ENCODE measurements at places on chromosomes 5 and 9. TPM values are rescaled to one million over a fixed set of nuclear protein-coding genes. Genes with fewer than 3 reads are reported as not detected.

DNA sequence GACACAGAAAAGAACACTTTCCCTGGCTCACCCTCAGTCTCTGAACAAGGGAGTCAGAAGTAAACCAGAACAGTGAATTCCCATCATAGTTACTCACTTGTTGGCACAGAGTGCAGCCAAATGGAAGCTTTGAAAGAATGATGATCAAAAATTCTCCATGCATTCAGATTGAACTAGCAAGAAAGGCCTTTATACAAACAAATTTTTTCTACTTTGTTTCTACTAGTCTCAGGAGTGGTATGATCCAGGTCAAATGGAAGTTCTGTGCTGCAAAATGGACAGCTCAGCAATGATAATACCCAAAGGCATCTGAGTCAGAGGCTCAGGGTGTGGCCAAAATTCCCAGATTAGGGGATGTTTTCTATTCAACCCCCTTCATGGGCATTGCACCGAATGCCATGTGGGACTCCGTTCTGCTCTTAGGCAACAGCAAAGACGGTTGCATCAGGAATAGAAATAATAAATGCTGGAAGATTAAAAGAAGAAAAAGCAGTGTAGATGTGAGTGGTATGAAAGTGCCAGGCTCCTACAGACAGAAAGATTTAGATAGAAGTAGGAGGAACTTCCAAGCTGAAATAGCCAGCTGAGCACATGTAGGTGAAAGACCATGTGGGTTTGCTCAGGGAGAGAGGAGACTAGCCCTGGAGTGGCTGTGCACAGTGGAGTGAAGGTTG is 24.0 kb upstream of the ASPN start:
- H3K27ac ChIP-seq, result peak overlapping the region; percentile 59
- H3K4me1 ChIP-seq, result peaks cover 10% of the 10 kb centered on the region
- H3K27me3 ChIP-seq, result no peaks in the 10 kb centered on the region
- H3K36me3 ChIP-seq, result no peaks in the 10 kb centered on the region

DNA sequence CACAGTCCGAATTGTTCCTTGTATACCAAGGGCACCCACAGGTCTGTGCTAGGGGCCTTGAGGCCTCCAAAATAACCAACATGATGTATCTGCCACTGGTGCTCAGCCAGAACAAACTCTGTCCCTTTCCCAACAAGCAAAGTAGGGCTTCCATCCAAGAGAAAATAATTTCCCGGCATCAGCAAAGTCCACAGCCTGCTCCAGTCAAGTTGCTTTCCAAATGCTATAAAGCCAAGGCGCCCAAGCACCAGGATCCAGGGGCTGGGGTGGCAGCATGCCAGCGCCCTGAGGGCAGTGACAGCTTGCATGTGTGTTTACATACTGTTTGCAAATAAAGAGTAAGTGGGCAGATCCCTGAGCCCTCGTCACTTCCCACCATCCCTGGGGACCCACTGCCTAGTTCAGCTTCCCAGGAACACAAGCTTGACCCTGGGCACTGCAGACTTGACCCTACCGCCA is 155.9 kb downstream of the ERCC6L2 start:
- no peak overlapping the region for H3K4me3 ChIP-seq
- no peak overlapping the region for H3K27ac ChIP-seq
- H3K4me1 ChIP-seq, result peaks cover 22% of the 10 kb centered on the region
- no peaks in the 10 kb centered on the region for H3K27me3 ChIP-seq

GRCh38 chr9:127555840-127556820 is 55.9 kb upstream of the STXBP1 start:
- peaks cover 37% of the 10 kb centered on the region for H3K4me1 ChIP-seq
- H3K4me3 ChIP-seq, result no peak overlapping the region
- no peaks in the 10 kb centered on the region for H3K36me3 ChIP-seq
- H3K27ac ChIP-seq, result peak overlapping the region; percentile 81
- DNase-seq, result peak; percentile 78

DNA sequence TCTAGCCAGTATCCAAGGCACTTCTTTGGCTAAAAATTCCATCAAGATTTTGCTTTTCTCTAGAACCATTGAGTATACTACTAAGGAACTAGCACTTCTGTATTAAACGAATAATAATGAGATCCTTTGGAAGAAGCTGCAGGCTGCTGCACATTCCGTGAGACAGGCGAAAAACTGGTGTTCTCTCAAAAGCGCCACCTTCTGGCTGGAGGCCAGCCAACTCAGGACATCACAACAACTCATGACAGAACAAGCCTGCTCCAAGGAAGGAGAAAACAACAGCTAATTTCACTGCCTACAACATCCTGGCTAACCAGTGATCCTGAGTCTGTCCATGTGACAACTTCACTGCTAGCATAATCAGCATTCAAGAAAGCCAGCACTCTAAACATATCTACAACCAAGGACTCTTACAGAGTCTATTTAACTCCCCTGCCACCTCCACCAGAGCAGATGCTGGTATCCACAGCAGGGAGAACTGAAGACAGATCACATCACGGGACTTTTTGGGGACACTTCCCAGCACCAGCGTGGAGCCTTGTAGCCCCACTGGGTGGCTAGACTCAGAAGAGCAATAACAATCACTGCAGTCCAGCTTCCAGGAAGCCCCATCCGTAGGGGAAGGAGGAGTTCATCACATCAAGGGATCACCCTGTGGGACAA is 150.5 kb downstream of the YTHDC2 start:
- no peak for DNase-seq
- no peaks in the 10 kb centered on the region for H3K4me1 ChIP-seq
- H3K4me3 ChIP-seq, result no peak overlapping the region
- no peaks in the 10 kb centered on the region for H3K27me3 ChIP-seq
- no peaks in the 10 kb centered on the region for H3K36me3 ChIP-seq
- H3K27ac ChIP-seq, result no peak overlapping the region

DNA sequence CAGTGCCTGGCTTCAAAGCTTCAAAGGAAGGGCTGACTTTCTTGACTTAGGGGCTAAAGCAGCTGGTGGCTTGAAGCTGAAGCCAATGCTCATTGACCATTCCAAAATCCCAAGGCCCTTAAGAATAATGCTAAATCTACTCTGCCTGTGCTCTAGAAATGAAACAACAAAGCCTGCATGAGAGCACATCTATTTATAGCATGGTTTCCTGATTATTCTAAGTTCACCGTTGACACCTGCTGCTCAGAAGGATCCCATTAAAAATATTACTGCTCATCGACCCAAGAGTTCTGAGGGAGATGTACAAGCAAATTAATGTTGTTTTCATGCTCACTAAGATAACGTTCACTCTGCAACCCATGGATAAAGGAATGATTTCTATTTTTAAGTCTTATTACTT is 6.7 kb downstream of the TMEM174 start:
- H3K4me3 ChIP-seq, result no peak overlapping the region
- peaks cover 1% of the 10 kb centered on the region for H3K4me1 ChIP-seq
- no peak overlapping the region for H3K27ac ChIP-seq
- no peaks in the 10 kb centered on the region for H3K36me3 ChIP-seq

Gene GDNF
- total RNA-seq, result 2.1 TPM

Data from ovary (tissue), 10 donors.